ENCODE measurements at places on chromosomes 2 and 18.

DNA sequence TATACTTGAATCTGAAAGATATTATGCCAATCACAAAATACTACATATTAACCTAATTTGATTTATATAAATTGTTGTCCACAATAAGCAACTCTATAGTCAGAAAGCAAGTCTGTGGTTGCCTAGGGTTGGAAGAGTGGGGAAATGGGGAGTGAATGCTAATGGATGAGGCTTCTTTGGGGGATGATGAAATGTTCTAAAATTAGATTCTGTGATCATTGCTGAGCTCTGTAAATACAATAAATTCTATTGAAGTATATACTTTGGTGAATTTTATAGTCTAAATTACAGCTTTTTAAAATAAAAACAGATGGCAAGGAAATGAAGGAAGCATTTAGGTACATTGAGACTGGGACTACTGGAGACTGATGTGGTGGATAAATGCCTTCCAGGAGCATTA, 275.5 kb downstream of the MBD2 start:
- no peak for DNase-seq

- DNase-seq, result no peak
These were observed 17.5 kb downstream of the YWHAQ start for GRCh38 chr2:9613291-9613690.

DNA sequence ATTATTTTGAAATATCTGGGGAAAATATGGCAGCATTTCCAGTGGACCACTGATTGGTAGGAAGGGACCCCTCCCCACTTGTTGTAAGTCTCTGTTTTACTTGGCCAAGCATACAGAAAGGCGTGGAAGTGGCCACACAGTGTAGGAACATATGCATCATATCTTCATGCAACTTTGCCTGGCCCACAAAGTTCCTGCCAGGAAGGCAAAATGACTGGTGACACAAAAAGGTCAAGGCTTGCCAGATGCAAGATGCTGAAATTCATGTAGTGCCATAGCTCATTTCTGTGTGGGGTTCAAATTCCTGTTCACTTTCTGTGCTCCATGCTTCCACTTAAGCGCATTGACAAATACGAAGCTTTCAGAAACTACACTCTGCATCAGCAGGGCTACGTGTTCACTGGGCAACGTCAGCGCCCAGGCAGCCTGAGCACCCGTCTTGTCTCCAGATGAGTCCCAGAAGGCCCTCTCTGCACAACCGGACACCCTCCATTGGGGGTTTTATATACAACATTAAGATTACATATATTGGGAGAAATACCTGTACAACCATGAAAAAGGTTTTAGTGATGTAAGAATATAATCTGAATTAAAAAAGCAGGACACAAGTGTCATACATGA, 3.6 kb downstream of the DYNC2LI1 start:
- DNase-seq, result no peak

DNA sequence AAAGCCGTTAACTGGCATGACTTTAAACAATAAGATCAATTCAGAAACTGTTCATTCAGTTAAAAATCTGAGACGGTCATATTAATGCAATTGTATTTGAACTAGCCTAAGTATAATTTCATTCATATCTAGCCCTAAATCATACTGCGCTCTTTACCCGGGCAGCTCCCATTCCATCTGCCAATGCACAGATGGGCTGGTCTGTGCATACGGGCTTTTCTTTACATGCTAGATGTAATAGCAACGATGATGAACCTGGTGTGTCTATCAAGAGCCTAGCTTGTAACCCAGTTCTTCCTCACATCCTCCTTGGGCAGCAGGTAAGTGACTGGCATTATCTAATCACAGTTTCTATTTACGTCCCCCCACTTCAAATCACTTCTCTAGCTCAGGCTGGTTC, 631.5 kb upstream of the KLHL29 start:
- DNase-seq, result no peak

- DNase-seq, result peak; percentile 88
These were observed 491 bp downstream of the L3MBTL4 start for GRCh38 chr18:6414118-6414722.

DNA sequence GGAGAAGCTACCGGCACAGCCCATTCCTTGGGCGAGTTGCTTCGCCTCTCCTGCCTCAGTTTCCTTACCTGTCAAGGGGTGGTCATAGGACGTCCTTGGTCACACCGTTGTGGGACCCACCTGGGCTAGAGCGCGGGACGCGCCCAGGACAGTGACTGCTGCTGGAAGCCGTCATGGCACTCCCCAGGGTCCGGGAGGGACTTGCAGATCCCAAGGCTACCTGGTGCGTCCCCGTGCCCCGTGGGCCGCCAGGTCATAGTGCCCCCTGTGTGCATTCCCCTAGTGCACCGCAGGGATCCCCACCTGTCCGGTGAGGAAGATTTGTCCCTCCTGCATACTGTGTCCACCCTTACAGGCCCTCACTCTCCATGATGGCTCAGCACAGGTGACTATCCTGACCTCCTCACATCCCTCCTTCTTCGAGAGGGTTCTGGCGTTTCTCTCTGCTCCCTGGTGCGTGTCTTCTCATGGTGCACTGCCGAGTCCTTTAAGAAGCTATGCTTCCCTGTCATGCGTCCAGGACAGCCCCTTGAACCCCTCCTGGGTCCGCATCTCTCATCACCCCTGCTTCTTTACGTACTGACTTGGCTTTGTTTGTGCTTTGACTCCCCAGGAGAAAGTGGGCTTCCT, 886 bp upstream of the STK25 start:
- DNase-seq, result peak; percentile 73

GRCh38 chr2:18167871-18168270, 289.4 kb downstream of the KCNS3 start:
- no peak for DNase-seq

- no peak for DNase-seq
These were observed 15.2 kb downstream of the MMADHC start for GRCh38 chr2:149572102-149572953.

DNA sequence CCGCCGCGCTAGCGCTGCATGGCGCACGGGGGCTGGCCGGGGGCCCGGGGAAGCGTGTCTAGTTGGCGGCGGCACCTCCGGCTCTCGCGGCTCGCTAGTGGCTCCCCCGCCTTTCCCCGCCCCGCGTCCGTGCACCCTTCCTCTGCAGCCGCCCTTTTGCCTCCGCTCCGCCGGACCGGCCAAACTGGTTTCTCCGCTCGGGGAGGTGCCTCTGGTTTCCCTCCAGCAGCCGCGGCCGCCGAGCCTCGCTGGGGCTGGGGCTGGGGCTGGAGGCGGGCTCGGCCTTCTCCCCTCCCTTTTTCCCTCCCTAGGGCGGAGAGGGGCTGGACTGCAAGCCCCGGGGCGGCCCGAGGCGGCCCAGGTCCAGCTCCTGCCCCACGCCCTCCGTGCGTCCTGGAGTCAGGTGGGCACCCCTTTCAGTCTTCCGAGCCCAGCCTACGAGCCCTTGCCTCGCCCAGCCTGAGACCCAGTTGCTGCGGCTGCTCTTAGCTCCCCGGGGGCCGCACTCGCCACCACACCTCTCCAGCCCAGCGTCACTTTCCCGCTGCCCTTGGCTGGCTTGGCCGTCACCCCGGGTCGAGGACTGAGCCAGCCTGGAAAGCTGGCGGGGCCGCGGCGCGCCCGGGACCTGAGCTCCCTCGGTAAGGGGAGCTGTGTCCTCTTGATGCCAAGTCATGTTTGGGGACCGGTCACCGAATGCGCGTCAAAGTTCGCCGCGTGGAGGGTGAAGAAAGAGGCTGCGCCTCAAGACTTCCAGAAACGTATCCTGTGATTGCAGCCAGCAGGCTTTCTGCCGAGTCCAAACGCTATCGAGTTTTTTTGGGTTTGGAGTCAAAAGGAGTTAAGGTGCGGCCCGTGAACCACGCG, at the start of gene ATP8B1:
TSS of gene ATP8B1 (minus strand) at position 213 of the 867 bp plus-strand sequence. CDS start 71,508 bp downstream, outside the sequence.
- peak; percentile 94 for DNase-seq

GRCh38 chr2:161243905-161244304, 64.3 kb upstream of the PSMD14 start:
- DNase-seq, result peak; percentile 31

- DNase-seq, result peak; percentile 99
These were observed at the start of gene PDE6D for GRCh38 chr2:231780909-231781797. TSS of gene PDE6D (minus strand) at chr2:231781282. CDS start at chr2:231781114, 168 bp downstream.

- DNase-seq, result no peak
These were observed 135.6 kb upstream of the KYNU start for GRCh38 chr2:142741764-142742269.

DNA sequence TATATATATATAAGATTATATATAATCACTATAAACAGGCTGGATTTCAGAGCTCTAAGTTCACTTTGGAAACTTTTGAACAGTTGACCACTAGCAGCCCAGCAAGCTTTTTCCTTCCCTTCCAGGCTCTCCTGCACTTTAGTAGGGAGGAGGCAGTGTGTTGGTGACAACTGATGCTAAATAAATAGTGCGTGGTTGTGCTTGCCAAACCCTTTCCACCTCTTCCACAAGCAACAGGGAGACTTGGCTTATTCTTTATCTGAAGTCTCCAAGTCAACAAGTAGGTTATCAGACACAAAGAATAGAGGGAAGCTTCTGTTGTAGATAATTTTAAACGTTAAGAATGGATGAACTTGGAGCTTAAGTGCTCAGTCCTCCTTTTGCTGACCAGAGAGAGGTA, 408.2 kb upstream of the HNRNPA3 start:
- no peak for DNase-seq
